ENCODE measurements at places on chromosomes 3 and 15.
A peak's percentile ranks its signal among the peaks of the same experiment; 100 is the strongest.

DNA sequence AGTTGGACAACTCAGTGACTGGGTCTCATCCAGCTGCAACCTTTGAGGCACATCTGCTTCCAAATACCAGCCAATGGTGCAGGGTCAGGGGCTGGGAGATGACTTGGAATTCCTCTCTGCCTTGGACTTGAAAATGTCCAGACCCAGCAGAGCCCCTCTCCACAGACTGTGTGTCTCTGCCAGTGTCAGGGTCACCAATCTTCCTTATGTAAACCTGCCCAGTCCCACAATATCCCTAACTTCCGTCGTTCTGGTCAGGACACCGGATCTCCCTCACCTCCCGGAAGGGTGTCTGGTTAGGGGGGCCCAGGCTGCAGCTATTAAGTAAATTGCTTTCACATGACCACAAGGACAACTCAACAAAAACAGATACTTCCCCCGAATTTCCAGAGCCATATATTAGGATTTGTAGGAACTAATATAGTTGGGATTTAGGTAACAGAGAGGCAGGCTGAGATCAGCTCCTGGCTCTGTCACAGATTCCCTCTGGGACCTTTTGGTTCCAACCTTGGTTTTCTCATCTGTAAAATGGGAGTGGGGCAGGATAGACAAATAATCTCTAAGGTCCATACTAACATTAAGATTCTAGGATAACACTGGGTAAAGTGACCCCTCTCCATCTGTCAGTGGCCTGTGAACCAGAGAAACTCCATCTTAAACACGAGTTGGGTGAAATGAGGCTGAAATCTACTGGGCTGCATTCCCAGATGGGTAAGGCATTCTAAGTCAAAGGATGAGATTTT lies 30.8 kb downstream of the IGDCC3 start:
- no peak for DNase-seq

DNA sequence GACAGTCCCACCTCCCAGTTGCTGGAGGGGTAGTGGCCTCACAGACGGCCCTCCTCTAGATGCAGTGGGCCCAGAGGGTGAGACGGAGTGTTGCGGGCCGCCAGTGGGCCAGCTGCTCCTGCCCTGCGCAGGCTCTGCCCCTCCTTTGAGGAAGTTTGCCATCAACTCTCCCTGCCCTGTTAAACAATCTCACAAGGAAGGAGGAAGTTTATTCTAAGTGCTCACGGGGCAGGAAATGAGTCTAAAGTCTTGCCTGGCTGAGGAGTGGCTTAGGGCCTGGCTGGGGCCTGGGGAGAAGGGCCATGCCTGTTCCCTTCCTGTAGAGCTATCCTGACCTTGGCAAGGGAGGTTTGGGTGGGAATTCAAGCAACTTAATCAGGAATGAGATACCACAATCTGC lies at the start of gene FAM3D:
FAM3D (minus strand) TSS at position 92 of the 400 bp plus-strand sequence. CDS start 11,211 bp downstream, outside the sequence.
- DNase-seq, result no peak

- DNase-seq, result no peak
These were observed 1.7 kb upstream of the NGLY1 start for GRCh38 chr3:25784971-25785370.

DNA sequence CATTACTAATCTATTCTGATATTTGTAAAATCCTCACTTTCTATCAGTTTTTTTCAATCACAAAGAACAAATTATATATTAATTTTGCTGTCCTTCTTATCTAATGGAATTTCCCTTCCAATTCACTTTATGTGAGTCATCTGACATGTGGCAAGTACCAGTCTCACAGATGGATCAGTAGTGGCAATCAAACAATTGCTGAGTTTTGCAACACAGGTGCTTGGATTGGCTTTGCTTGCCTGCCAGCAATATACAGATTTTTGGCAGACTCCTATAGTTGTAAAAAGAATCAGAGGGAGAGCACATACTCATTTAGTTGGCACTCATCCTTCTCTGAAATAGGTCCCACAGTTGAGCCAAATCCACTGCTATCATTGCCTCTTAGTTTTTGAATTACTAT lies 83.7 kb downstream of the BCHE start:
- DNase-seq, result peak; percentile 55

DNA sequence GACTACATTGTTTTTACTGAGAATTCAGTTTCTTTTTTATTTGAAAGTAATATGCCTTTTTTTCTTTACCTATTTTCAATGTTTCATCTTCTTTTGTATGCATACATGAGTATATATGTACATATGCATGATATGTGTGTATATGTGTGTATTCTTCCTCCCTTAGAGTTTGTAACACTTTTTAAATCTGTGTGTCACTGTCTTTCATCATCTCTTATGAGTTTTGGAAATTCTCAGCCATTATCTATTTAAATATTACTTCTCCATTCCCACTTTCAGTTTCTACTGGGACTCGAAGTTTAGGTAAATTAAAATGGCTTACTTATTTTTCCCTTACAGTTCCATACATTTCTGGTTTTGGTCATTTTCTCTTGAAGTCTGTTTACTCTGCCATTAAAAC lies 754.1 kb downstream of the GRM7 start:
- no peak for DNase-seq
